SJCRH30 (cell line): ENCODE measurements at places on chromosomes 1 and 21.

GRCh38 chr1:93607814-93608186, 73.8 kb downstream of the BCAR3 start:
- DNase-seq, result no peak

GRCh38 chr1:158024737-158025136, 31.3 kb downstream of the KIRREL1 start:
- DNase-seq, result no peak

- DNase-seq, result no peak
These were observed 283.5 kb upstream of the ADAMTS5 start for GRCh38 chr21:27250366-27250765.

- DNase-seq, result no peak
These were observed 1.2 kb upstream of the EXTL1 start for GRCh38 chr1:26020330-26020768.

DNA sequence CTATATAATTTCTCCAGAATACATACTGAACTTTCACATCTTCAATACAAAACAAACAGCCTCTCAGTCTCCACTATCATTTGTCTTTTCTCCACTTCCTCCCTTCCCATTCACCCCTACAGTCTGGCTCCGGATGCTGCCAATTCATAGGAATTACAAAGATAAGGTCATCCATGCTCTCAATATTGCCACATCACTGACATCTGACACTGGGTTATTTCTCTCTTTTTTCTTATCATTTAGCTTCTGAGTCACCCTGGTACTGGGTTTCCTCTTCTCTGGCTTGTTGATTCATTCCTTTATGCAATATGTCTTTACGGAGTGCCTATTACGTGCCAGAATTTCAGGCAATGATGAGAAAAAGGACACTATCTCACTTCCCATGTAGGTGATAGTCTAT, 3.1 kb upstream of the SH3BP5L start:
- no peak for DNase-seq

DNA sequence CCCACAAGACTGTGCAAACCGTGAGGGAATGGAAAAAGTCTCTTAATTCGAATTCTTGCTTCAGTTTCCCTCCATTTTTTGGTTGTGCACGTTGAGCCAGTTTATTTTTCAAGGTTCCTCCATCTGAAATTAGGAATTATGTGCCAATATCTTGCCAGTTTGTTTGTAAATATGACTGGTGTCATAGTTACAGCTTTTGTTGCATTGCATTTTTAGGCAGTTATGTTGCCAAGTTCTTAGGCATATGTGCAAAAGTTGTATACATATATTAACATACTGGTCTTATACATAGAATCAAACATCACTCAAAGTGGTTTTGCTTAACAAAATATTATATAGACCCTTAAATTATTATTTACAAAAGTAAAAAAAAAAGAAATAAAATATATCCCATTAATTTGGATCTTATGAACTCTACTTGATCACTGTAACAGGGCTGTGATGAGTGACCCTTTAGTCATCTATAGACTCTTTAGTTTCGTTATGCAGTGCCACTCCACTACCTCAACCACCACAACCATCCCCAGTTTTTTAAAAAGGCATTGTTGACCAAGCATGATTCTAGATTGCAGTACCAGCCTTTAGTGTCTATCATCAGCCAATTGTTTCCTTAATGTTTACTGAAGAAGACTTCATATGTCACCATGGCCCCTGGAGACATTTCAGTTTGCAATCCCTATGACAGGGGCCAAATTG, 20.9 kb upstream of the DYNLT5 start:
- no peak for DNase-seq

GRCh38 chr1:38047603-38048141, 1.1 kb upstream of the POU3F1 start:
- peak; percentile 60 for DNase-seq

DNA sequence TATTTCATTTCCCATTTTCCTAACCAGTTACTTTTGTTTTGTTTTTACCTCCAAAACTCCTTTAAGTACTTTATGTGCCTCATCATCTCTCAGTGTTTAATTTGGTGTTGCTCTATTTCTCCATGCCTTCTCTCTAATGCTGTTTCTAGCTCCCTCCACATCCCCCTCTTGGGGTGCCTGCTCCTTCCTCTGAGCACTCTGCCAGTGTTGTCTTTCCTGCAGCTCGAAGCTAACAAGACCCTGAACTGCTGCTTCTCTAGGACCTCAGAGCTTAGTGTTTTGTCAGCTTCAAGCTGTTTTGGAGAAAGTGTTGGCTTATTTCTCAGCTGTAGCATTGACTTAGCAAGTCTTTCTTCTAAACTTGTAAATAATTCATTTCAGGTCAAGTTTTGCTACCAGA, 290.6 kb downstream of the DPYD start:
- no peak for DNase-seq
